Hindlimb muscle (tissue), 1 donor: ENCODE measurements at places on chromosomes 16 and 17. TPM values are rescaled to one million over a fixed set of nuclear protein-coding genes. Genes with fewer than 3 reads are reported as not detected.

GRCh38 chr16:2482708-2483534, 8.0 kb downstream of the TBC1D24 start:
- DNase-seq = peak; percentile 75

DNA sequence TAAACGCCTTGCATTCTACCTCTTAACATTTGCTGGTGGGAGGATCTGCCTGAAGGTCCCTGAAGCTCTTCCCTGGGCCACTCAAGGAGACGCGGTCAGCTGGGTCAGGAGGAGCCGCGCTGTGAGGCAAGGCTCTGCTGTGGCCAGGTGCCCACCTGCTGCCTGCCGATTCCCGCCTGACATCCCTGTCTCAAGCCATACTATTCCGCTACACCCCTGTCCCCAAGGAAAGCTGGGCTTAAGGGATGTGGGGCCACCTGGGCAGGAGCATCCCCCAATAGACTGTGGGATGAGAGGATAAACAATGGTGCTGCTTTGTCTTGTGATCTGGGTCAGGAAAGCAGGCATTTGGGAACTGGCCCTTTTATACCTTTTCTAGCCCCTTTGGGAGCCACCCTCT, 5.1 kb downstream of the TPPP3 start:
- DNase-seq = no peak

- no peak for DNase-seq
Observed at GRCh38 chr16:84717484-84717883, 17.7 kb downstream of the USP10 start.

GRCh38 chr17:78268951-78269905, 37.8 kb downstream of the TMEM235 start:
- no peak for DNase-seq

DNA sequence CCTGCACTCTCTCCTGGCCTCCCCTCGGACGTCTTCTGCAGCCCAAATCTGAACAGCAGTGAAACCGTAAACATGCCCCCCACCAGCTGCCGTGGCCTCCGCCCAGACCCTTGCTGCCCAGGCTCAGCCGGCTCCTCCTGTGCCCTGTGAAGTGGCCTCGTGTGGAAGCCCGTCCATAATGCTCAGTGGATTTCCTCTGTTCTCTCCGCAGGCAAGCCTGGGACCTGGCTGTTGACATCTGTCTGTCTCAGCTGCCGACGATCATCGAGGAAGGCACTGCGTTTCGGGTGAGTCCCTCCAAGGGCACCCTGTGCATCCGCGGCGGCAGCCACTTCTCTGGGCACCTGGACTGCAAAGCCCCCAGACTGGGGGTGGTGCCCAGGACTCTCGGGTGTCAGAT, 153.9 kb upstream of the CHMP6 start:
- no peak for DNase-seq

DNA sequence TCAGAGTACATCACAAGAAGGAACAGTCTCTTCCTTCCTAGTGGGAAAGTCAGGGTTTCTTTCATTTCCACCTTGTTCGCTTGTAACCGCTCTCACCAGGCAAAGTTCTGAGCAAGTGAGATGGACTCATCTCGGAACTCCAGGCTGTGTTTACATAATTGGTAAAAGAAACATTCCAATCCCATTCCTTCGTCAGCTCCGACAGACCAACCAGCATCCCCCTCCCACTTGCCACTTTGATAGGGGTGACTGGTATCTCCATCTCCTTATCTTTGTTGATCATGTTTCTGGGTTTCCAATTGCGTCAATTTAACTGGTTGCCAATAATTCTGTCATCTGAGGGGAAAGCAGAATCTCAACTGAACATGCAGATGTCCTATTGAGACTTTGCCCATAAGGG, 36.8 kb upstream of the LYRM9 start:
- DNase-seq = no peak

DNA sequence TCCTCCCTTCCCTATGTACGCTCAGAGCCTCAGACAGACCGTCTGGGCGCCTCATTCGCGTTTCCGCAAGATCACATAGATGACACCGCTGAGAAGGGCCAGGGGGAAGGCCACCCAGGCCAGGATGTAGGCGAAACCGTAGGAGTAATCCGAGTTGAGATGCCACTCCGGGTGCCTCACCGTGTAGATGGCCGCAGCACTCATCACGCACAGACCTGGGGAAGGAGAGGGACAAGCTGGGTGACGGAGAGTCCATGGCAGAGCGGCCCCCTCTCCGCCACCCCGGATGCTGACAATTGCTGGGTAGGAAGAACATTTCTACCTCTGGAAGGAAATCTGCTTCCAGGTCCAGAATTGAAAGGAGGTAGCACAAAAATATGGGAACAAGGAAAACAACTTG, 34.3 kb downstream of the PMP22 start:
- DNase-seq = no peak

DNA sequence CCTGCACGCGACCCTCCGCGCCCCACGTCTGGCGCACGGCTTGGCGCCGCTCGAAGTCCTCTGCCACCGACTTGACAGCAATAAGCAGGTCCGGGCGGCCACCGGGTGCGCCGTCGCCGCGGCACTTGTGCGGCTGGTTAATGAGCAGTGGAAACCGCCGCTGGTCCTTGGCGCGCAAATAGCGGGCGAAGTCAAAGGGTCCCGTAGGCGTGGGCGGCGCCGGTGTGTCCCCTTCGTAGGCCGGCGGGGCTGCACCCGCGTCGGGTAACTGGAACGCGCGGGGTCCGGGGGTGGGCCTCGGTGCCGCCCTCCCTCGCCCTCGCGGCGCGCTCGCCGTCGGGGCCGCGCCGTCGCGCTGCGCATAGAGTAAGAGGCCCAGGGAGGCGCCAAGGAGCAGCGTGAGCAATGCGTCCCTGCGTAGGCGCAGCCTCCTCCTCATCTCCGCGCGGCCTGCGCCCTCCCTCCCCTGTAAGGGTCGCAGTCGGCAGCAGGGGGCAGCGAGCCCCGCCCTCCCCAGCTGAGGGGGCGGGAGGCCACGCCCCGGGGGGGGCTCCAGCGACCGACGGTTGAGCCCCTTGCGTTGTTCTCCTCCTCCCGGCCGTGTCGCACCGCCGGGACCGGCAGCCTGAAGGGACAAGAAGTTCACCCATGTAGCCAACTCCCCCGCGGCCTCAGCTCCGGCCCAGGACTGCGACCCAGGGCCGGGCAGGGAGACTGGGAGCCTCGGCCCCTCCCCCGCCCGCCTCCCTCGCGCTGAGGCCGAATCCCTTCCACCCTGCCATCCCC, 558 bp downstream of the B3GNT9 start:
- DNase-seq = peak; percentile 88

GRCh38 chr17:83154311-83155127, 75.1 kb downstream of the METRNL start:
- no peak for DNase-seq

DNA sequence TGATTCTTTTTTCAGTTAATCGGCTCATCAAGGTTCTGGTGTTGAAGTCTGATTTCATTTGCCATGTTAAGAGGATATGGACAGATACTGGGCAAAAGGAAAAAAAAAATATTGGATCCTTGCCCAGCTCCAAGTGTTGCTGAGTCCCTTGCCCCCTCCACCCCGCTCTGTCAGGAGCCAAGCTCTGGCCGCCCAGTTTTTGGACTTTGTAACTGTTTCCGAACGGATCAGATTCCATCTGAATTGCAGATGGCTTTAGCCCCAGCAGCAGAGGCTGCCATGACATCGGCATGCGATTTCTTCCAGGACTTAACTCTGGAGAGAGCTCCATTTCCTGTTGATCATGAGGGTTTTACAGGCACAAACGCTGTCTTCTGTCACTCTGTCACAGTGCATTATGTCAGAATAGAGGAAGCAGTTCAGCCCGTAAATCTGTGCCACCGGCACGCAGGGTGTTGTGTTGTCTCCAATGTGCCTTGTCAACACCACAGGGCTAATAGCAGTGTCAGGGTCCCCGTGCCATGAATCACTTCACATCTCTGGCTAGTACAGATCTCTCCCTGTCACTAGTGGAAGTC, 615.6 kb downstream of the MAF start:
- peak; percentile 66 for DNase-seq

DNA sequence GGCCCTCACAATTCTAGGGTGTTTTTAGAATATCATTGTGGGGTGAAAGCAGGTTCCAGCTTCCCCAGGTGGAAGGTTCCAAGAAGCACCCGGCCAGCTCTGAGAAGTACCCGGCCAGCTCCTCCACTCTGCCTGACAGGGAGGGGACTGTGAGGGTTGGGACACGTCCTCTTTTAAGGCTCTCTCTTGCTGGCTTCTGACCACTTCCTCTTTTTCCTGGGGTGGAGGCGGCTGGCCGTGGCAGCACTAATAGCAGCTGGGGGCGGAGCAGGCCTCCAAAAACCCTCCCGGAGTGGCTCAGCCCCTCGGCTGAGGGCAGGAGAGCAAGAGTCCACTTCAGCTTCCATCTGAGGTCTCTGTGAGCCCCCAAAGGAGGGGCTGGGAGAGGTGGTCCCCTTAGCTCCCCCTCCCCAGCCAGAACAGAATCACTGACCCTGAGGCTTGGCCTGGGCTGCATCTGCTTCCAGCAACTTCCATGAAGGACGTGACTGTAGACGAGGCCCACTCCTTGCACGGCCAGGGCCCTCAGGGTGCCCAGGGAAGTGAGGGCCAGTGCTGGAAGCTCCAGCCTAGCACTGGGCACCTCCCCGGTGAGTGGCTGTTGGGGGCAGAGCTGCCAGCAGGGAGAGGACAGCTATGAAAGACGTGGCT, 26.7 kb upstream of the PLCG2 start:
- DNase-seq = no peak

DNA sequence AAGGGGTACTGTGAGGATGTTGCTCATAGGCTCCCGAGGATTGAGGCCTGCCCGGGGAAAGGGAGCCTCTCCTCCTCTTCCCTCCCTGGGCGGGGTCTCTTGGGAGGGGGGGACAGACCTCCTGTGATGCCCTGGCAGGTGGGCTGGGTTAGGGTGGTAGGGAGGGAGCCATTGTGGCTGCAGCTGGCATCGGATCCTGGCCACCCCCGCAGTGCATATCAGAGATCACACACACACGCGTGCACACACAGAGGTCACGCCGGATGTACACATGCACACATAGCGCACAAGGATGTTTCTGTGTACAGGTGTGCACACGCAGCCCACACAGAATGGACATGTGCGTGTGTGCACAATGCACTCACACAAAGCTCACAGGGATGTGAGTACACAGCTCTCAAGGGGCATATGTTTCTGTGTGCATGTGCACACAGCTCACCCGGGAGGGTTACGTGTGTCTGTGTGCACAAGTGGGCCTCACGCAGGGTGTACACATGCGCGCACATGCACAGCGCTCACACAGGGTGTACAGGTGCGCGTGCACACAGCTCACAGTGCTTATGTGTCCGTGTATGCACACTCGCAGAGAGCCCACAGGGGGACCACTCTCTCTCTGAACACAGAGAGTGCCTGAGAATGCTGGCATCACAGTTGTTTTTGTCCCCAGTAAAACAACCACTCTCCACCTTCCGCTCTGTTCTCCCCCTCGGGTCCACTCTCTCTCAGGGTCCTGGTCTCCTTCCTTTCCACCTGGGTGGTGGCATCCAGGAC, 2.4 kb downstream of the GJD3 start:
- DNase-seq = no peak

DNA sequence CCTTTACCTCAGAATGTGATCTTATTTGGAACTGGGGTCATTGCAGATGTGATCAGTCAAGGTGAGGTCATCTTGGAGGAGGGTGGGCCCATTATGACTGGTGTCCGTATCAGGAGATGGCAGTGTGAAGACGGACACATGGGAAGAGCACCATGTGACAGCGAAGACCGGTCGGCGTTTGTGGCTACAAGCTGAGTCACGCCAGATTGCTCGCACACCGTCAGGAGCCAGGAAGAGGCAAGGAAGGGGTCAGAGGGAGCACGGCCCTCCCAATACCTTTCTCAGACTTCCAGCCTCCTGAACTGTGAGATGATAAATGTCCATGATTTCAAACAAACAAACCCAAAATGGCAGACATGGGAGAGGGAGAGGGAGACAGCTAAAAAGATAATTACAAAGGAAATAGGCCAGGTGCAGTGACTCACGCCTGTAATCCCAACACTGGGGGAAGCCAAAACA, 13.2 kb downstream of the STARD3 start:
- DNase-seq = no peak

GRCh38 chr17:33977729-33978514, 277.2 kb upstream of the CCL2 start:
- DNase-seq = no peak

DNA sequence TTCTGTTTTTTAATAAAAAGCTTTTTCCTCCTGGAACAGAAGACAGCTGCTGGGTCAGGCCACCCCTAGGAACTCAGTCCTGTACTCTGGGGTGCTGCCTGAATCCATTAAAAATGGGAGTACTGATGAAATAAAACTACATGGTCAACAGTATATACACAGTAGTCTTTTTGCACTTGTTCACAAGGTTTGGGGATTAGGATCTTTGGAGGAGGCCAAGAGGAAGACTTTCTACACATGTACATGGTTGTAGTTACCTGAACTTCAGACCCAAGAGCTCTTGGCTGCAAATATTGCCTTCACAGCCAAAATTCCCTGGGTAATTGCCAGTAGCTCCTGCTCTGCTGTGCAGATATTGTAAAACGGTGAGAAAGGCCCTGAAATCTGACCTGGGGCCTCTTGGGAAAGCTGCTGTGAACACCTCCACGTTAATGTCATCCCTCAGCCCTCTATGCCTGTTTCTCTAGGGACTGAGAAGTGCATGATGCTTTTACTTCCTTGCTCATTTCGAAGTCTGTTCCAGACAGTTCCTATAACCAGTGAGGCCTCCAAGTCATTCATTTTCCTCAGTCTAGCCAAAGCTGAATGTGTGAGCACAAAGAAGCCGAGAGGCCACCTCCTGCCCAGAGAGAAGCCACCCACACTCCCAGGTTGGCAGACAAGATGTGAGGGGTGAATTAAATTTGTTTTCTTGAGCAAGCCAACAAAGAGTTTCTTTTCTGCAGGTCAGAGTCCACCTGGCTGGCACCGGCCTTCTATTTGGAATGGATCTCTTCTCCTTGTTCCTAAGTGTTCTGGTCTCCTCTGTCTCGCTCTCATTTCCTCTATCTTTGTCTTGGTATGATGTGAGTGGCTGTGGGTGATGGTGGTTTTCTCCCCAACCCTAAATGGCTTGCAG, 15.9 kb downstream of the ANKRD40 start:
- no peak for DNase-seq

DNA sequence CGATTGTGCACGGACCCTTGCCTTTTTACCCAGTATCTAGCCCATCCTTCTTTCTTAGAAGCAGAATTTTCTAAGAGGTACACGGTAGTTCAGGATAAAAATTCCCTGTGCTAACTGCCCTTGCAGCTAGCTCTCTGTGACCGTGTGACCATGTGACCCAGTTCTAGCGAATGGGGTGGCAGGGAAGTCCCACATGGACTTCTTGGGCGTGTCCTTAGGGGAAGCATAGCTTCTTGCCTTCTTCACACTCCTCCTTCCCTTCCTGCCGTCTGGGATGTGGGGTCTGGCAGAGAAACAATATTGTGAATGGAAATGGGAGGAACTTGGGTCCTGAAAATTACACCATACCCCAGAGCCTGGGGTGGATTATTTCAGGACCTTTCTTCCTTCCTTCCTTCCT, 670.7 kb downstream of the MAF start:
- DNase-seq = peak; percentile 34

- DNase-seq = no peak
Observed at GRCh38 chr17:38701504-38702165, 3.4 kb upstream of the MLLT6 start.

Gene ZNF205
- polyA plus RNA-seq = 15.1 TPM

Gene NETO2
- 16.7 TPM for polyA plus RNA-seq

Gene ARL5C
- not detected for polyA plus RNA-seq

Gene C17orf100
- polyA plus RNA-seq = 3.6 TPM

Gene B9D1
- 6.1 TPM for polyA plus RNA-seq

Gene CLEC19A
- 0.17 TPM for polyA plus RNA-seq

Gene KRT12
- 0.31 TPM for polyA plus RNA-seq

Gene TEKT5
- not detected for polyA plus RNA-seq

Gene SLC13A2
- not detected for polyA plus RNA-seq

Gene ZNF785
- 12.9 TPM for polyA plus RNA-seq

Gene LGALS9
- polyA plus RNA-seq = 19.3 TPM

Gene OTOP2
- not detected for polyA plus RNA-seq

Gene NPIPB13
- polyA plus RNA-seq = 15.5 TPM

Gene METTL22
- 25.6 TPM for polyA plus RNA-seq
